ENCODE measurements at places on chromosomes 5 and 9. TPM values are rescaled to one million over a fixed set of nuclear protein-coding genes. Genes with fewer than 3 reads are reported as not detected.

DNA sequence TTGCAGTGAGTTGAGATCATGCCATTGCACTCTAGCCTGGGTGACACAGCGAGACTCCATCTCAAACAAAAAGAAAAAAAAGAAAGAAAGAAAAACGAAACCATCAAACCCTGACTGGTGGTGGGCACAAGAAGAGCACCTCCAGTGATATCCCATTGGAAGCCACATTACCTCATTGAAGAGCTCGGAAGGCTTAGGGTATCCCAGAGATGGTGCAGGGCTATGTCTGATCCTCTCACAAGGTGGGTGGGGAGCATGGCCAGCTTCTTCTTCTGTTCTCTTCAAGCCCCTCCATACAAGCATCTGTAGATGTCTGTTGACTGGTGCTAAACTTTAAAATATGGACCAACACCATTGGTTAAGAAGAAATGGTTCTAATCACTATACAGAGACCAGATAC, 45.8 kb downstream of the GAS1 start:
- DNase-seq, result no peak

Gene UBAC1
- total RNA-seq, result 63.0 TPM

DNA sequence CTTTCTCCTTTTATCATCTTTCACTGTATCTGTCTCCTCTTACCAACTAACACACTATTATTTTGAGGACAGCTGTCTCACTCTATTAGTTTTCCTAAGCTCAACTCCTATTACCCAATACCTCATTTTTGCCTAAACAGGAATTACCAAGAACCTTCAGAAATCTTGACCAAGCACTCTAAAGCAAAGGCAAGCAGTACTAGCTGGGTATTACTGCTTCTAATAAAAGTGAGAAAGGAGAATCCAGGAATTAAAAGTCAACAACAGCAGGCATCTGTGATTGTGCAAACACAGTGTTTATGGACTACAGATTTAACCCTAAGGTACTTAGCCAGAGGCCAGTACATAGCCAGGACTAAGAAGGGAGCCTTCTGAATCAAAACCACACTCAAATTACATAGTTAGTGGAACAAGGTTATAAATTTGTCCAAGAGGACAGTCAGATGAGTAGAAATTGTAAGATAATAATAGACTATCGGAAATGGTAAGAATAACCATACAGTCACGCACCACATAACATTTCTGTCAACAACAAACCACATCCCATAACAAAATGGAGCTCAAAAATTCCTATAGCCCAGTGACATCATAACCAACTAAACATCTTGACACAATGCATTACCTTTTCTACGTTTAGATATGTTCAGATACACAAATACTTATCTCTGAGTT, 8.3 kb downstream of the RFX3 start:
- no peak for DNase-seq

GRCh38 chr5:19565466-19565865, 422.5 kb downstream of the CDH18 start:
- DNase-seq, result no peak

Gene SLC27A6
- total RNA-seq, result 0.34 TPM

DNA sequence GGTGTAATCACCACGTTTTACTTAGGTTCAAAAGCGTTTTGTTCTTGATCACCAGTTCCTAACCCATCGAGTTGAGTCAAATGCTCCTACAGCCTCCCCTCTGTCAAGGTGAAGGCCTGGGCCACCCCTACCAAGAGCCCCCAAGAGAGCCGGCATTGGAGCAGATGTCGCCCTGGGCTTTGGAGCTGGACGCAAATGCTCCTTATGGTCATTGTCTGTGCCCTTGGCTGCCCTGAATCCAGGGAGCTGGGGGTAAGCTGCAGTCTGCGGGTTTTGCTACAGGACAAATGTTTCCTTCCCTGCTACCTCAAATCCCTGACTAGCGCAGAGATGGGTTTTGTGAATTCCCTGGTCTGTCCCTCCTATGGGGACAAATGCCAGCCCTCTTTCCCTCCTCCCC, 4.9 kb downstream of the RNF183 start:
- DNase-seq, result no peak

Gene TTC16
- 0.08 TPM for total RNA-seq

GRCh38 chr9:90795871-90796317, 5.7 kb upstream of the SYK start:
- no peak for DNase-seq

Gene SERINC5
- 152 TPM for total RNA-seq

Gene QRFP
- not detected for total RNA-seq

DNA sequence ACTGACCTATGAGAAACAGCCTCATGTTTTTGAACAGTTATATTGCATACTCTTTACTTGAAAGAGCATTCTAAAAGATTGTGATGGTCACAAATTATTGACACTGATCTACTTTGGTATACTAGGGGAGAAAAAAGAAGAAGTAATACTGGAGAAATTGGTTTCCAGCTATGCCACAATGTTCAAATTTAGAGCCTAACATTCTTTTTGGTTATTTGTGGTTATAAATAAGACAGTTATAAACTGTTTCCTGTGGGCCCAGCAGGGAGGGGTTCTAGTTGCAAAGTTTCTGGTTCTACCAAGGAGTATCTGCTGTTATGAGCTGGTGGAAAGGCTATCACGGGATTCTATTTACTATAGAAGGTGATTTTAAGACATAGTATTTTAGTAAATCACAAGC, 4.8 kb downstream of the CWC27 start:
- DNase-seq, result no peak

Gene HSD17B4
- 249 TPM for total RNA-seq

GRCh38 chr5:159106193-159106568, 6.5 kb upstream of the EBF1 start:
- no peak for DNase-seq

- no peak for DNase-seq
Observed at GRCh38 chr5:150637245-150638052, 3.0 kb upstream of the SYNPO start.

GRCh38 chr5:154646745-154647113, 108.4 kb upstream of the LARP1 start:
- DNase-seq, result no peak

Measured in left colon (tissue), 2 donors.